ENCODE measurements at places on chromosomes 13 and 19. TPM values are rescaled to one million over a fixed set of nuclear protein-coding genes. Genes with fewer than 3 reads are reported as not detected.

CGB2 gene
- total RNA-seq, result not detected

DAND5 gene
- 0.13 TPM for total RNA-seq

TTC9B gene
- not detected for total RNA-seq

NKPD1 gene
- total RNA-seq, result 0.06 TPM

KLHL1 gene
- not detected for total RNA-seq

RGCC gene
- 1.7 TPM for total RNA-seq

MEX3D gene
- total RNA-seq, result 28.5 TPM

SHISA2 gene
- under 0.01 TPM for total RNA-seq

IGSF23 gene
- total RNA-seq, result not detected

ERICH4 gene
- not detected for total RNA-seq

TUBA3C gene
- not detected for total RNA-seq

FFAR2 gene
- not detected for total RNA-seq

ZNF20 gene
- total RNA-seq, result 4.3 TPM

KLK7 gene
- total RNA-seq, result not detected

COL4A1 gene
- total RNA-seq, result 295 TPM

ZNF566 gene
- total RNA-seq, result 6.6 TPM

WDR87 gene
- not detected for total RNA-seq

AP1M2 gene
- 0.19 TPM for total RNA-seq

ZNF700 gene
- 7.9 TPM for total RNA-seq

COMP gene
- total RNA-seq, result 8.7 TPM
